ENCODE measurements at places on chromosomes 16 and 17.
A peak's percentile ranks its signal among the peaks of the same experiment; 100 is the strongest.

DNA sequence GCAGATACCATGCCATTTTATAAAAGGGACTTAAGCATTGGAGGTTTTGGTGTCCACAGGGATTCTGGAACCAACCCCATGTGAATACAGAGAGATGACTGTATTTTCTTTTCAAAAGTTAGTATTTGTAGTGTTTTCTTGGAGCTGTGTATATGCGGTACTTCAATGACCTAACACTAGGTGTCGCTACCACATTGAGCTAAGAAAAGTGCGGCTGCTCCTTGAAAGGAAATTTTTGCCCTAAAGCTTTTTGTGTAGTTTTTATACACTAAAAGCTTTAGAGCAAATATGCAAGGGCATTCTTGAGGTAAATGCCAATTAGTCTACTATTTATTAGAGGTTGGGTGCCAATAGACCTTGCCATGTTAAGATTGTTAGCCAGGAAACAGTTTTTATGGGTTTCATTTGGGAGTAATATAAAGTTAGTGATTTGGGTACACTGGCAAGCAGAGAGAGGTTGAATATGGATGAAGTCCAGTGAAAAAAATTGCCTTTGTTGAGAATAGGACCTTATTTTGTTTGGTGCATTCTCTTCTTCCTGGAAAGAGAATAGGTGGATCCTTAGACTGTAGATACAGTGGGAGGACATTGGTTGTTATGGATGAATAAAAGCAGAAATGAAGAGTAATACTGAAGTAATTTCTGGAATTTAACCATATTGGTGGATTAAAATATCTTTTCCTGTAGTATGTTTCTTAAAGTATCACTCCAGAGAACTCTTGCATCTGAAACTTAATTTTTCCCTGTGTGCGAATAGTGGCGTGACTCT is 43.3 kb downstream of the BCAS3 start:
- DNase-seq, result peak; percentile 69

- DNase-seq, result no peak
Observed at GRCh38 chr17:32915245-32915644, 12.7 kb upstream of the TMEM98 start.

- peak; percentile 11 for DNase-seq
Observed at GRCh38 chr17:56707312-56708219, 114.1 kb downstream of the NOG start.

DNA sequence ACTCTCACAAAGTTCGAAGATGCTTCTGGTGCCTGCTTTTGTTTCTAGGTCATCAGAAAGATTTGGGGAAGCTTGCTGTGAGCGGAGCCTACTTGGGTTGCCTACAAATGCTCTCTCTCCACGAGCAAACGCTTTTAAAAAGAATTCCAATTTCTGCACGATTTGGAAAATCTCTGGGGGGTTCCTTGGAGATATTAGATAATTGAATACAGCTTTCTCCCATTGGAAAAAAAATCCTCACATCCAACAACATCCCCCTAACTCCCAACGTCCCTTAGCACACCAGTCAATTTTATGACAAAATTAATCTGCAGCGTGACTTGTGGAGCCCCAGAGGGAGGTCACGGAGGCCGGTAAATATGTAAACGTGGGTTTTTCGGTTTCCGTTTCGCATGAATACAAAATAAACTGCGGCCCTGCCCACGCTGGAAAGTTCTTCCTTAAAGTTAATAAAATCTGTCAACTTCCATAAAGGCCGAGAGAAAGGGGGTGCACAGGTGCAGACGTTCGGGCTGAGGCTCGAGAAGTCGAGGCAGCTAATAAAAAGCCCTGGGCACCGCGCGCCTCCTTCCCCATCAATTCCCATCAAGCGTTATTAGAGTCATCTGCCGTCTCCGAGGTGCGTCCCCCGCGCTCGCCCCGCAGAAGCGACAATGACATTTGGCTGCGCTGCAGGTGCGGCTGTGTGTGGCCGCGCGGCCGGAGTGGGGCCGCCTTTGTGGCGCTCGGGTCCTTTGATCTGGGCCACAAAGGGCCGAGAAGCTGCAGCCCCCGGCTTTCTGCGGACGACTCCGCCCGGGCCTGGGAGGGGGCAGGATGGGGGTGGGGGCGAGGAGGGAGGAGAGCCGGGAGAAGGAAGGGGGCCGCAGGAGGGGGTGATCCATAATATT is 37.6 kb downstream of the SALL1 start:
- DNase-seq, result no peak

DNA sequence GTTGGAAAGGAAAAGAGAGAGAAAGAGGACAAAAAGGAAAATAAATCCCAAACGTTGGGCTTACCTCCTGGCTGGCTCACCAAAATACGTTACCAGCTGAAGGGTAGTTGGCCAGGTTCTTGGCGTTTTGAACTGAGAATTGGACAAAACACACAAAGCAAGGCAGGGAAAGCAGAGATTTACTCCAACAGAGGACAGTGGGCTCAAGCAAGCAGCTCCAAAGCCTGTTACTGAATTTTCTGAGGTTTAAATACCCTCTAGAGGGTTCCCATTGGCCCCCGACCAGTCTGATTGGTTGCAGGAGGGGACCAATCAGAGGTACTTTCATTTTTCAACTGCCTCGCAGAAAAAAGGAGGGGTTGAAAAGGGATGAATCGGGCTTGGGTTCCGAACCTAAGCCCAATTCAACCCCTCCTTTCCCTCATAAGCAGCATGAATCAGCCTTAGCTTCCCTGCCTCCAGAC is 55.6 kb upstream of the ALOX12 start:
- no peak for DNase-seq

GRCh38 chr17:81427173-81428120 is 32.2 kb downstream of the BAHCC1 start:
- DNase-seq, result no peak

DNA sequence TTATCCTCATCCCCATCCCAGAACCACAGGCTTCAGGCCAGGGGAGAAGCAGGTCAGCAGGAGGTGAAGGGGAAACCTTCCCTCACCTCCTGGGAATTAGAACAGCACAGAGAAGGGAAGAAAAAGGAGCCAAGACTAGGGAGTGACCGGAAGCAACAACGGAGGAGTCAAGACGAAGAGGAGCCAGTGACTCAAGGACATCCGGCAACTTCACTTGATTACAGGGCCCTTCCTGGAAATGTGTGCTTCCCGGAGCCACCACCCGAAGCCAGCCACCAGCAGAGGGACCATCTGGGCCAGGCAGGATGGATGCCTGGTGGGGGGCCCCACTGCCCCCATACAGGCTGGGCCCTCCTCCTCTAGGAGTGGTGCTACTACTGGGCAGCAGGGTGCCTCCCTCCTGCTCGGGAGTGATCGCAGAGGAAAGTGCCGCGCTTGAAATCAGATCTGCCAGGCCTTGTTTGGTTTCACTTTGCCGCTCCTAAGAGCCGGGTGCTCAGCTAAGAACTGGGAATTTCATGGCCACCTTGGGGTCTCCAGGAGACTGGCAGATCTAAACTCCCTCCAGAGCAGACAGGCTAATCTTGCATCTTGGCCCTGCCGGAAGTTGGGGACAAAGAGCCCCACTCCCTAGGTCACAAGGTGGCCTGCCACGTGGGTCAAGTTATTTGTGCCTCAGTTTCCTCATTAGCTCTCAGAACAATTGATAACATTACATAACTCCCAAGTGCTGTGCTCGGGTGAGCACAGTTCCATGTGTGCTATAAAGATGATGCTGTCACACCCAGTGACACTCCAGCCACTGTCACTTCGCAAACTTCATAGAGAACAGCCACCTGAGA is 6.6 kb downstream of the CDC42EP4 start:
- peak; percentile 58 for DNase-seq
